Natural killer cell (primary cell): ENCODE measurements at places on chromosomes 12 and 14. TPM values are rescaled to one million over a fixed set of nuclear protein-coding genes. Genes with fewer than 3 reads are reported as not detected.

- DNase-seq, result no peak
Measured at GRCh38 chr12:109247831-109248654, 61.0 kb downstream of the FOXN4 start.

DNA sequence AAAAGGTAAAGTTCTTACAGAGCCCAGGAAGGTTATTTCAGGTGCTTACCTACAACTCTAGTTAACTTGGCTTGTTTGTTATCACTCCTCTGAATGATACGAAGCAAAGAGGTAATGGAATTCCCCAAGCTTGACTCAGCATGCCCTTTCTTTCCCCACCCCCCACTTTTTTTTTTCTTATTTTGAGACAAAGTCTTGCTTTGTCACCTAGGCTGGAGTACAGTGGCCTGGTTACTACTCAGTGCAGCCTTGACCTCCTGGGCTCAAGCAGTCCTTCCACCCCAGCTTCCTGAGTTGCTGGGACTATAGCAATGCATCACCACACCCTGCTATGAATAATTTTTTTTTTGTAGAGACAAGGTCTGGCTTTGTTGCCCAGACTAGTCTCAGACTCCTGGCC, 17.1 kb upstream of the YBX3 start:
- no peak for DNase-seq

C12orf50 gene
- 0.18 TPM for total RNA-seq

- DNase-seq, result no peak
Measured at GRCh38 chr12:64650762-64651161, 40.5 kb downstream of the RASSF3 start.

DNA sequence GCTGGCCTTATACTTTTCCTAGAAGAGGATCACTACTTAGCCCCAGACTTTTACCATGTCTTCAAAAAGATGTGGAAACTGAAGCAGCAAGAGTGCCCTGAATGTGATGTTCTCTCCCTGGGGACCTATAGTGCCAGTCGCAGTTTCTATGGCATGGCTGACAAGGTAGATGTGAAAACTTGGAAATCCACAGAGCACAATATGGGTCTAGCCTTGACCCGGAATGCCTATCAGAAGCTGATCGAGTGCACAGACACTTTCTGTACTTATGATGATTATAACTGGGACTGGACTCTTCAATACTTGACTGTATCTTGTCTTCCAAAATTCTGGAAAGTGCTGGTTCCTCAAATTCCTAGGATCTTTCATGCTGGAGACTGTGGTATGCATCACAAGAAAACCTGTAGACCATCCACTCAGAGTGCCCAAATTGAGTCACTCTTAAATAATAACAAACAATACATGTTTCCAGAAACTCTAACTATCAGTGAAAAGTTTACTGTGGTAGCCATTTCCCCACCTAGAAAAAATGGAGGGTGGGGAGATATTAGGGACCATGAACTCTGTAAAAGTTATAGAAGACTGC, 1.5 kb downstream of the MGAT2 start:
- no peak for DNase-seq

OR4N2 gene
- total RNA-seq, result not detected

DNA sequence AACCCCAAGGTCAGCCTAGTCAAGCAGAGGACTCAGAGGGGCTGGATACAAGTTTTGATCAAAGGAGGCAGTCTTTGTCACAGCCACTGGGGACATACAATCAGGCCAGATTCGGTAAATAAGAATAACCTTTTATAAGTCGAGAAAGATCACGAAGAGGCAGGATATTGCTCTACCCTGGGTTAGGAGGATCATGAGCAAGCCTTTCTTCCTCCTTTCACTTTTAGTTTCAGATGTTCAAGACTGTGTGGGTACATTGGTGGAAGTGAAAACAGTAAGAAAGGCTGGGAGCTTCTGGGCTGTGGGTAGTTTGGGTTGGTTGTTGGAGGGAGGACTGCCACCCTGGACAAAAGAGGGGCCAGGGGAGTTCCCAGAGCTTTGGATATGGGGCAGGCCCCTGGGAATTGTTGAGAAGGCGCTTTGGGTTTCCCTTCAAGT, 127.7 kb downstream of the SNAPC1 start:
- DNase-seq, result no peak

FAIM2 gene
- total RNA-seq, result 0.09 TPM

DNA sequence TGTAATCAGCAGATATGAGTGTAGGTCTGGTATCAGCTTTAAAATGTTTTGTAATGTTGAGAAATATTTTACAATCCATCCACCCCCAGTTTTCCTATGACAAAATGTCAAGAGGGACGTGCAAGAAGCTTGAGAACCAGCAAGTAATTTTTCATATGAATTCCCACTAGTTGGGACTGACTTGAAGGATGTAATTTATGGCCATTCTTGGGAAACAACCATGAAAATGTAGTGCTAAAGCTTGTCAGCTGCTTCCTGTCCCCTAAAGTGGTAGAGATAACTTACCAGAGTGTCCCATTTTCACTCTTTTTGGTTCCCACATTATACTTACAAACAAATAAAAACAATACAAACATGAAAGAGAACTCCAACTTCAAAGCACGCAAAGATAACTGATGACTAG, 63.9 kb downstream of the RERG start:
- no peak for DNase-seq

GRCh38 chr12:34340534-34341361, 318.5 kb downstream of the ALG10 start:
- no peak for DNase-seq

DNA sequence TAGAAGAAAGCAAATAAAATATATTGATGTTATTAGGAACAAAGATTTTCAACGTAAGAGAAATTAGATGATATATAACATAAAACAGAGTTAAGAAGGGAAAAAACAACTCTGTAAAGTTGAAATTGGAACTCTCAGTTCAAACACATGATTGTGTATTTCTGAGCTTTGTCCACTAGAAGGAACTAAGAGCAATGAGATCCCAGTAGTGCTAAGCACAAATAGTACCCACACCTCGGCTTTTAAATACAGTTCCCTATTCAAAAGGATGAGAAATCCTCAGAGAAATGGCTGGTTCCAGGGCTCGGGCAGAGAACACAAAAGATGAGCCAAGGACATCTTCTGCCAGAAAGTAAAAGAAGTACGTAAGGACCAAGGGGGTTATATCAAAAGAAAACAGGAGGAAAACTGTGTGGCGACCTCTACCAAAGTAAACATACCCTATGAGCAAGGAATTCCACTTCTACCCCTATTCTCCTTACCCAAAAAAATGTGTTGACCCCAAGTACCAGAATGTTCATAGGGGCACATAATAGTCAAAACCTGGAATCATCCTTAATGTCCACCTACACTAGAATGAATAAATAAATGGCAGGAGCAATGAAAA, 96.6 kb downstream of the SPTSSA start:
- no peak for DNase-seq

- no peak for DNase-seq
Measured at GRCh38 chr12:7396418-7396817, 47.5 kb downstream of the CD163L1 start.

DNA sequence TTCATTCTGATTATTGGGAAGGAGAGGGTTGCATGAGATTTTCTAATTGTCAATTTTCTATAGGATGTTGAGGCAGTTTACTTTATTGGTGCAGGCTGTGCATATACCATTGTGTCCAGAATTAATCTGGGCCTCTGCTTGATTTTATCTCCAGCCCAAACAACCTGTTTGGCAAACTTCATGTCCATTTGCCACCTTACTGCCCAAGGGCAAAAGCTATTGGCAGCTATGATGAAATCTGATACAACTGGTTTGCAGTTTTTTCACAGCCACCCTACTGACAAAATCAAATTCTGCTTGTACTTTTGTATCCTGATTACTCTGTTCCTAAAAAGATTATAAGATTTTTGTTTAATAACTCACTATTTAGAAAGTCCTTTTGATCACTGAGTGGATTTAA, 789.2 kb upstream of the FBXO33 start:
- no peak for DNase-seq

TMPRSS12 gene
- total RNA-seq, result not detected

GRCh38 chr12:10400829-10401228, 8.7 kb downstream of the KLRC4 start:
- no peak for DNase-seq

GPR137C gene
- 1.4 TPM for total RNA-seq

GRCh38 chr12:111447571-111448265, 42.0 kb downstream of the SH2B3 start:
- DNase-seq, result no peak

LMNTD1 gene
- not detected for total RNA-seq

TCL1B gene
- not detected for total RNA-seq

CCDC184 gene
- 3.0 TPM for total RNA-seq

GRCh38 chr14:93960774-93961438, 15.5 kb downstream of the ASB2 start:
- DNase-seq, result no peak

KRT3 gene
- total RNA-seq, result not detected

RD3L gene
- total RNA-seq, result not detected

GLIPR1L1 gene
- not detected for total RNA-seq

GRCh38 chr12:71158361-71158882, 623 bp upstream of the TSPAN8 start:
- no peak for DNase-seq

DNA sequence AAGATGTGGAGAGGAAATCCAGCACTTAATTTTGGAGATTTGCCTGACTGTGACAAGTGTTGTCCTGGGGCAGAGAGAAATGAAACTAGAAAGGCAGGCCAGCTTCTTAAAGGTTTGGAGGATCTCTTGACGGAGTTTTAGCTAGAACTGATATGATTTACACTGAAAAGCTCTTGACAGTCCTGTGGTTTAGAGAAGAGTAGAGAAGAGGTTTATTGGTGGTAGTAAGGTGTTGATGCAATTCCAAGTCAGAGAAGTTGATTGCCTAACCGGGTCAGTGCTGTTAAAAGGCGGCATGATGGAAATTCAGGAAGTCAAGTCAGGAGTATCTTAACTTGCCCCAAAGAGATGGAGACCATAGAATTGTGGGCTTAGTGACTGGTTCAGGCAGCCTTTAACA, 89.0 kb upstream of the TRAF3 start:
- DNase-seq, result no peak

- DNase-seq, result no peak
Measured at GRCh38 chr12:72010356-72010755, 71.7 kb downstream of the TPH2 start.

HOXC4 gene
- 1.8 TPM for total RNA-seq
